Stimulated activated CD8-positive, alpha-beta memory T cell treated with anti-CD3 and anti-CD28 coated beads, Interleukin-15, amount 100 ng/mL, for 24 hours (primary cell): ENCODE measurements at places on chromosomes 7 and 10.
A peak's percentile ranks its signal among the peaks of the same experiment; 100 is the strongest.

DNA sequence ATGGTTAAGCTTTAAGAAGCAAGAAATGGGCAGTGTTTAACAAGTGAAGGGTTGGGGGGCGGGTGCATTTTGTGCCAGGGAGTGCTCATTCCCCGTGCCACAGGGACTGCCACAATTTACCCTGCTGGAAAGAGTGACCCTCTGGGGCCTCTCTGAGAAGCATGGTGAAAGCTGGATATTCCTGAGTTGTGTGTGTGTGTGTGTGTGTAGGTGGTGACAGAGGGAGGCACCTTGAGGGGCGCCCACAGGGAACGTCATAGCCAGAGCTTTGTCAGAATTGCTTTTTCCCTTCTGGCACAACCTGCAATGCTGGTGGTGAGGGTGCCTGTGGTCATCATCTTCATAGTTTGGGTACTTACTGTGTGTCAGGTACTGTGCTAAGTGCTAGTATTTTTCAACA lies 2.5 kb upstream of the WDR86 start:
- no peak for DNase-seq

DNA sequence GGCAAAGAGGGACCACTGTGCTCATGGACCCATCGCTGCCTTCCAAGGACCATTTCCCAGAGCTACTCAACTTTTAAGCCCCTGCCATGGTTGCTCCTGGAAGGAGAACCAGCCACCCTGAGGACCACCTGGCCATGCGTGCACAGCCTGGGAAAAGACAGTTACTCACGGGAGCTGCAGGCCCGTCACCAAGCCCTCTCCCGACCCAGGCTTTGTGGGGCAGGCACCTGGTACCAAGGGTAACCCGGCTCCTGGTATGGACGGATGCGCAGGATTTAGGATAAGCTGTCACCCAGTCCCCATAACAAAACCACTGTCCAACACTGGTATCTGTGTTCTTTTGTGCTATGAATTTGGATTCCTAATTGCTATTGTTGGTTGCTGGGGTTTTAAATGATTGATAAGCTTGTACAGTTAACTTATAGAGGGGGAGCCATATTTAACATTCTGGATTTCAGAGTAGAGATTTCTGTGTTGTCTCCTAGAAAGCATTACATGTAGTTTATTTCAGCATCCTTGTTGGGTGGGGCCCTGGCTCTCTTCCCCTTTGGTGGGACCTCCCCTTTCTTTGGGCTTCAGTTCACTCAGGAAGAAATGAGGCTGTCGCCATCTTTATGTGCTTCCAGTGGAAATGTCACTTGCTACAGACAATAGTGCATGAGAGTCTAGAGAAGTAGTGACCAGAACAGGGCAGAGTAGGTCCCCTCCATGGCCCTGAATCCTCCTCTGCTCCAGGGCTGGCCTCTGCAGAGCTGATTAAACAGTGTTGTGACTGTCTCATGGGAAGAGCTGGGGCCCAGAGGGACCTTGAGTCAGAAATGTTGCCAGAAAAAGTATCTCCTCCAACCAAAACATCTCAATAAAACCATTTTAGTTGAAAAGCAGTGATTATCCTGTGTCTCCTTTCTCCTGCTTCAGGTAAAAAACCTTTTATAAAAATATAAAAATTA lies 19.4 kb downstream of the LAT2 start:
- DNase-seq, result no peak

GRCh38 chr7:50681432-50682045 lies 101.2 kb downstream of the GRB10 start:
- DNase-seq, result no peak

GRCh38 chr10:130905386-130905785 lies 406.1 kb downstream of the TCERG1L start:
- DNase-seq, result no peak

- DNase-seq, result no peak
Measured at GRCh38 chr7:150377635-150378034, 1.5 kb upstream of the ZNF775 start.

GRCh38 chr7:105656922-105657521 lies 75.7 kb upstream of the EFCAB10 start:
- peak; percentile 35 for DNase-seq

GRCh38 chr7:38190011-38190410 lies 12.0 kb downstream of the STARD3NL start:
- DNase-seq, result no peak

GRCh38 chr7:41880107-41880506 lies 177.2 kb upstream of the INHBA start:
- DNase-seq, result no peak

- DNase-seq, result no peak
Measured at GRCh38 chr7:6148724-6149360, 117.7 kb downstream of the ANKRD61 start.

DNA sequence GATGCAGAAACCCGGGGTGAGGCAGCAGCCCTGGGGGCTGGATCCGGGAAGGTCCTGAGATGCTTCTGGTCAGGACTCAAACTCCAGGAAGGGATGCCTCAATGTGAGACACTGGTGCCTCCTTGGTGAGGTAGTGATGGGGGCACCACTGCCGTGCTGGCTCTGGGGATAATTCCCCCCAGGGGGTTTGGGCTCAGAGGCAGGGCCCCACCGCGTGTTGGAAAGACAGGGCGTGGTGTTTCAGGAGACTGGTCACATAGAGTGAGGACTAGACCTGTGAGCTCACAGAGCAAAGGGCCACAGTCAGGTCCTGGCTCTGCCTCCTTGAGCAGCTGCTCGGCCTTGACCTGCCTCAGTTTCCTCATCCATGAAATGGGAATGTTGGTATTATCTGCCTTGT lies 361.9 kb downstream of the GLRX3 start:
- no peak for DNase-seq

GRCh38 chr7:100437150-100438100 lies 1.1 kb upstream of the PPP1R35 start:
- DNase-seq, result no peak

DNA sequence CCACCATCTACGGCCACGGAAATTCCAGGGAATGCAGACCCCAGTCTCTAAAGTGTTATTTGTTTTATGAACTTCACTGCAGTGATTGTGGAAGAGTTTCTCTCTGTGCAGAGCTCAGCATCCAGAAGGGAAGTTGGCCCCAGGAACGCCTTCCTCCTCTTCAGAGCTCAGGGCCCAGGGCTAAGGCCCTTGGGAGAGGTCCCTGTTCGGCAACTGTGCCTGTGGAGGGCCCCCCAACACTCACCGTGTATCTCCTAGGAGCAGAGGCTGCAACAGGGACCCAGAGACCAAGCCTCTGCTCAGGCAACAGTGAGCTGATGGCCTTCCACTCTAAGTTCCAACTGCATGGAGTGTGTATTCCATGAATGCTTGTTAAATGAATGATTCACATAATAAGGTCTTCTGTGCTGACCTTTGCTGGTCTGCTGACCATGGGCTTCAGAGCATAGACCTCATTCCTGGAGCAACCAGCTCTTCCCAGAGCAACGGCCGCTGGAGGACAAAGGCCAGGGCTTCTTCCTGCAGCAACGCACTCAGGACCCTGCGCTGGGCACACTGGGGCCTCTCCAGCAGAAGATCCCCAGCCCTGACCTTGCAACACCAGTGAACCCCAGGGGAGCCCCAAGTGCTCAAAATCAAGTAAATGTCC lies 7.7 kb downstream of the DIP2C start:
- no peak for DNase-seq

- DNase-seq, result no peak
Measured at GRCh38 chr10:1488970-1489548, 248.3 kb downstream of the ADARB2 start.

GRCh38 chr10:33781606-33782395 lies 447.3 kb upstream of the NRP1 start:
- no peak for DNase-seq

GRCh38 chr10:103120977-103121735 lies 71.9 kb downstream of the NT5C2 start:
- no peak for DNase-seq

DNA sequence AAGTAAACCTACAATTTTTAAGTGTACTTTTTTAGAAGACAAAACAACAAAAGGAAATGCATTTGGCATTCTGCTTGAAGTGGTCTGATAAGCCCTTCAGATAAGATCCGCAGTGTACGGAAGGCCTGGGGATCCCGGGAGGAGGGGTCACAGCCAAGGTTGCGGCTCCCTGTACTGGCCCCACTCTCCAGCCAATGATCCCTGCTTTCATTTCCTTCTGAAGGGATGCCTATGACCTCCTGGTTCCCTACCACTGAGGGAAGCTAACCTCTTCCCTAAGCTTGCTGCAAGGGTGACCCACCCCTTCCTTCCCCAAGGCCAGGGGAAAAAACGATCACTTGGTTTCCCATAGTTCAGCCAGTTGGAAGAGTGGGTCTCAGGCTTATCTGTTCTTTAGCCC lies 5.3 kb downstream of the DENND2A start:
- no peak for DNase-seq

DNA sequence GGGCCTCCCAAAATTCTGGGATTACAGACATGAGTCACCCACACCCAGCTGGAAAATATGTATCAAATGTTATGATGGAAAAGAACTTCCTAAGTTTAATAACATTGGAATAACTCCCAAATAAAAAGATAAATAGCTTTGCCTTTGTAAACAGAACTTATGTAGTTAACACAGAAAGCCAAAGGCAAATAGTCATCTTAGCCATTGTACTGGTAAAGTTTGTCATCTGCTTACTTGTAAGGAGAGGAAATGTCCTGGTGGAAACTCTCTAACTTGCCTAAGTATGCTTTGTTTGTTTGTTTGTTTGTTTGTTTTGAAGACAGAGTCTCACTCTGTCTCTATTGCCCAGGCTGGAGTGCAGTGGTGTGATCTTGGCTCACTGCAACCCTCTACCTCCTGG lies 23.8 kb upstream of the TPST1 start:
- DNase-seq, result no peak

DNA sequence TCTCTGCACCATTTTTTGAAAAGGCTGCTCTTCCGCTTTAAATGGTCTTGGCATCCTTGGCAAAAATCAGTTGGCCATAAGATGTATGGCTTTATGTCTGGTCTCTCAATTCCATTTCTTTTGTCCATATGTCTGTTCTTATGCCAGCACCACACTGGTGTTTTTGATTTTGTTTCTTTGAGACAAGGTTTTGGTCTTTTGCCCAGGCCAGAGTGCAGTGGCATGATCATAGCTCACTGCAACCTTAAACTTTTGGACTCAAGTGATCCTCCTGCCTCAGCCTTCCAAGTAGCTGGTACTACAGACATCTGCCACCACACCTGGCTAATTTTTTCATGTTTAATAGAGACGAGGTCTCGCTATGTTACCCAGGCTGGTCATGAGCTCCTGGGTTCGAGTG lies 48.5 kb downstream of the ANLN start:
- no peak for DNase-seq

DNA sequence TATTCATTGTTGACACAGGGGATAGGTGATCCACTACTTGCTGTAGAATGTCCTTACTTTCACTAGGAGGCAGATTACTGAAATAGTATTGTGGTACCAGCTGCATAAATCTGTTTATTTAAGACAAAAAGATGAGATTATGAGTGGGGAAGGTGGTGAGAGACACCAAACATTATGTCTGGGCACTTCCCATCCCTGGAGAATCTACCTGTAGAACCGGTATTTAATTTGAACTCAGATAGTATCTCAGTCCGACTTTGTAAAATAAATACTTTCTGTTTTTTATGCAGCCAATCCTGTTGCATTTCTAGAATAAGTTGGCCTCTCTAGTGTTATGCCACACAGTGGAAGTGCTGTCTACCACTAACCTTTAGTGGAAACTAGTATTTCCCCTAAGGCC lies 13.4 kb downstream of the BCCIP start:
- DNase-seq, result no peak

- no peak for DNase-seq
Measured at GRCh38 chr10:92567952-92568600, 5.8 kb downstream of the IDE start.

DNA sequence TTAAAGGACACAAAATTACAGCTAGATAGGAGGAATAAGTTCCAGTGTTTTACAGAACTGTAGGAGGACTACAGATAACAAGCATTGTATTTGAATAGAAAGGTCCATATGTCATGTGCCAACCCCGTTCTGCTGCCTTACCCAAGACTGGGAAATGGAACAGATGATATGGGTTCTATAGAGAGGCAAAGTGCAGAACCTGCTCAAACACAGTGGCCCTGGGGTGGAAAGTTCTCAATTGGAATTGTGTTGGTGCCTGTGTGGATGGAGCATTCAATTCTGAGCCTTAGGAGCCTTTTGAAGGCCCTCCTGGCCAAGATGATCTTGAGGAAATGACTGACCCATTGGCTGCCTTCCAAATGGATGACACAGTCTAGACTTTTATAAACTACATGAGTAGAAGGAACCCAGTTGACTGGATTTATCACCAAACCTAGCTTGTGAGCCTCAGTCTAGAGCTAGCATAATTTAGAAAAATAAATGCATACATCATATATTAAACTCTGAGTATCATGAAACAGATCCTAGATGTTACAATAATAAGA lies 4.1 kb upstream of the PRSS1 start:
- no peak for DNase-seq

GRCh38 chr7:101941481-101942383 lies 124.3 kb downstream of the CUX1 start:
- no peak for DNase-seq

GRCh38 chr7:17659126-17659525 lies 281.2 kb downstream of the SNX13 start:
- no peak for DNase-seq

DNA sequence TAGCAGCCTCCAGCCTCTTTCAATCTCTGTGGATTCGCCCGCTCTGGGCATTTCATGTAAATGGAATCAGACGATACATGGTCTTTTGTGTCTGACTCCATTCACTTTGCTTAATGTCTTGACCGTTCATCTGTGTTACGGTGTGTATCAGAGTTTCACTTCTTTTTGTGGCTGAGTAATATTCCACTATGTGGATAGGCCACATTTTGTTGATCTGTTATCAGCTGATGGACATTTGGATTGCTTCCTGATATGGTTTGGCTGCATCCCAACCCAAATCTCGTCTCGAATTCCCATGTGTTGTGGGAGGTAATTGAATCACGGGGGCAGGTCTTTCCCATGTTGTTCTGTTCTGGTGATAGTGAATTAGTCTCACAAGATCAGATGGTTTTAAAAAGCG lies 109.0 kb downstream of the LHPP start:
- DNase-seq, result no peak

DNA sequence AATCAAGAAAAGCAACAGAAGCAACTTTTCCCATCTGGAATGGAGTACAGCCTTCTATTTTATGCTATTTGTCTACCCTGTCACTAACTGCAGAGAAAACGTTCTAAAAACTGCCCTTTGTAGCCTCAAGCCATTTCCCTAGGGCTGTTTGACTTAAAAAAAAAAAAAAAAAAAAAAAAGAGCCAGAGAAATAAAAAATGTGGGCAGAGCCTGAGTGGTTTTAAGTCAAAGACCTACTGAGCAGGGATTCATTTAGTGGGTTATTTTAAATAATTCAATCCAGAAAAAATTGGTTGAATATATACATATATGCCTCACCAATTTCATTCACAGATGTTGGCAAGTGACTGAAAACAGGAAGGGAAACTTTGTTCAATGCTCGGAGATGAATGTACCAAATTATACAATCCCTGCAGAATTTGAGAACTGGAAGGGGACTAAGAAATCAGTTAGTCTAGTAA lies 75.2 kb downstream of the PPP1R3C start:
- no peak for DNase-seq

DNA sequence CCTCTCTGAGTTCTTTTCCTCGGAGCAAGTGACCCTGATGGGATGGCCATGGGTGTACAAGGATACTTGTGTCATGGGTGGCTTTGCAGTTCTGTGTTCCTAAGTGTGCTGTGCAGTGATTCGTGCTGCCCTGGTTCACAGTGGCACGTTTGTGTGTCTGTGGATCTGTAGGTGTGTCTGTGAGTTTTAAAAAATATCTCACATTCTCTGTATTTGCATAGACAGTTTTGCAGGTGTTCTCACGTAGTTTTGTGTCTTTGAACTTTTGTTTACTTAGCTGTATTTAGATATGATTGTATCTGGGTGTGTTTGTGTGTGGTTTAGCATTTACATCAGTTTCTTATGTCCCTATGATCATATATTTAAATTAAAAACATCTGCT lies 3.7 kb downstream of the ZNF775 start:
- DNase-seq, result no peak
